ENCODE measurements at places on chromosomes 6 and 20.

GRCh38 chr20:24814556-24815195 is 134.4 kb upstream of the CST7 start:
- DNase-seq, result no peak

DNA sequence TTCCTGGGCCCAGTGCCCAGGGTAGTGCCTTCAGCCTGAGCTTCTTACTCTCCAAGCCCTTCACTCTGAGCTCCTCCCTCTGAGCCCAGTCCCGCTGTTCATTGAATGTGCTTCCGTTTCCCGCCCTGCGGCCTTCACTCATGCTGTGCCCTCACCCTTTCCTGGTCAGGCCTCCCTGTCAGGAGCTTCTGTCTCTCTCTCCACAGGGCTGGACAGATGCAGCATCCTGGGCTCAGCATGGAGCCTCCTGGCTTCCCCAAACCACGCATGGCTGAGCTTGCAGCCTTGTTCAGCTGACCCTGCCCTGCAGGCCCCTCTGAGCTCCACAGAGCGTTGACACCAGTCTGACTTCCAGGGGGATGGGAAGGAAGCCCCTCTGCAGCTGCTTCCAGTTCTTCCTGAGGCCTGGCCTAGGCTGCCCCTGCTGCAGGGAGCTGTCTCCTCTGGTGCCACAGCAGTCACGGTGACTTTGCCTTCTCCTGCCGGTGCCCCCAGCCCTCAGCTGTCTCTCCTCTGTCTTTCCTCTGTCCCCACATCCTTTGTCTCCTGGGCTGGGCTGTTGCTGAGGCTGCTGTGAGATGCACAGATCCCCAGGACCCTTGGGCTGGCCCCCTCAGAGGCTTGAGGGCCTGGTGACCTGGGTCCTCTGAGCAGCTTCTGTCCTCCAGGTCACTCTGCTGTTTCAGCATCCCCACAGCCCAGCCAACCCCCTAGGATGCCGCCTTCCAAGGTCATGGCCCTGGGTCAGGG is 7.9 kb upstream of the MYT1 start:
- DNase-seq, result no peak

DNA sequence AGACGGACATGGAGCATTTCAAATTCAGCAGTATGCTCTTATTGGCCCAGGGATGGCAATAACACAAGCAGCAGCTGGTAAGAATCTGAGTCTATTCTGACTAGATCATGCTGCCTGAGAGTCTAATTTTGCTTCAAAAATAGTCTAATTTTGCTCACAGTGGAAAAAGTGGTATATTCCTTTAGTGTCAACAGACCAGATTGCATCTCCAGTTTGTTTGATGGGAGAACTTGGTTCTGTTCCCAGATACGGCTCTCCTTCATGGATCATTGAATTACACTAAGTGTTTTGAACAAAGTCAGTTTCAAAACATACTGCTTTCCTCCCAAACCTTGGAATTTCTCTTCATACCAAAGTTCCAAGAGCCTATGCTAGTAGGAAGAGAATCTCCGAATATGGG is 586.1 kb downstream of the RNF144B start:
- no peak for DNase-seq

GRCh38 chr20:62997417-62998035 is 9.2 kb downstream of the BHLHE23 start:
- no peak for DNase-seq

DNA sequence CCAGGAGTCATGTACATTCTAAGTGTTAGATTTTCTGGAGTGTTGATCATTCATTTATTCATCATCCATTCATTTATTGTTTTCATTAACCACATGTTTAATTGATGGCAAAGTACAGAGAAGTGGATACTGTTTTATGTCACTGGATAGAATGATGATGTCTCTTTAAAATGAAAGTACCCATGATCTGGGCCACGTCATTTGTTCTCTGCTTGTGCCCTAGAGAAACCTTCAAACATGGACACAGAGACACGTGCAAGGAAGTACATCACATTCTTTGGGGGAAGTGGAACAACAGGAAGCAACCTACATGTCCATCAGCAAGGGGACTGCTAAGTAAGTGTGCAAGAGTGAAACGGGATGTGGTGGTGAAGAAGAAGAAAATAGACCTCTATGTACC is 75.8 kb upstream of the TSHZ2 start:
- DNase-seq, result no peak

DNA sequence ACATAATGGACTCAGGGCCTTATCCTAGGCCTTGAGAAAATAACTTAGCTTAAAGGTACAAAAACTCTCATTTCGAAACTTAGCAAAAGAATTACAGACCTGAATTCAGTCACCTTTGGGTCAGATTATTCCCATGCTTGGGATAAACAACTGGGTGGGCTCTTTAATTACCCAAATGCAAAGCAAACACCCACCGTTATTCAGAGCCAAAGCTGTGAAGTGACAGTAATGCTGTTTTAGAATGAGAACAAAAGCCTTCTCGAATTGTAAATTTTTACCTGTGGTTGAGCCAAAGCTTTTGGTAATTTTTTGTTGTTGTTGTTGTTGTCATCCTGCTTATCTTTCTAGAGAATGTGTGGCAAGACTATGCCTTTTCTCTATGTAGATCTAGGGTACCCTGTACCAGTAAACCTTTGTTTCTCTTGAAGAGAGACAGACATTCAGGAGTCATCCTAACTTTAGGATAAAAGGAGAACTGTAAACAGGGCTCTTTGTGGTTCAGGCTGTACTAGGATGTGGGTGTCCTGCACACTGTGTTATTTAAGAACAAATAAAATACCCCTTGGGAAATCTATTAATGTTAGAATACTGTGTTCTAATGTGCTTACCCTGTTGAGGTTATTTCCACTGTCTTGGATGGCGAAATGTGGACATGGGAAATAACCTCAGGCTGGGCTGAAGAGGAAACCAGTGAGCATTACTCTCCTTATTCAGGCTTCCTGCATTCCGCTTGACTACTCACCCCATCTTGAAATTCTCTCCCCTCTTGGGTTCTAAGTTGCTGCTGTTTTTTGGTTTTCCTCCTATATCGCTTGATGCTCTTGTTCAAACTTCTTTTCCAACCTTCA is 480.7 kb downstream of the CD83 start:
- no peak for DNase-seq

DNA sequence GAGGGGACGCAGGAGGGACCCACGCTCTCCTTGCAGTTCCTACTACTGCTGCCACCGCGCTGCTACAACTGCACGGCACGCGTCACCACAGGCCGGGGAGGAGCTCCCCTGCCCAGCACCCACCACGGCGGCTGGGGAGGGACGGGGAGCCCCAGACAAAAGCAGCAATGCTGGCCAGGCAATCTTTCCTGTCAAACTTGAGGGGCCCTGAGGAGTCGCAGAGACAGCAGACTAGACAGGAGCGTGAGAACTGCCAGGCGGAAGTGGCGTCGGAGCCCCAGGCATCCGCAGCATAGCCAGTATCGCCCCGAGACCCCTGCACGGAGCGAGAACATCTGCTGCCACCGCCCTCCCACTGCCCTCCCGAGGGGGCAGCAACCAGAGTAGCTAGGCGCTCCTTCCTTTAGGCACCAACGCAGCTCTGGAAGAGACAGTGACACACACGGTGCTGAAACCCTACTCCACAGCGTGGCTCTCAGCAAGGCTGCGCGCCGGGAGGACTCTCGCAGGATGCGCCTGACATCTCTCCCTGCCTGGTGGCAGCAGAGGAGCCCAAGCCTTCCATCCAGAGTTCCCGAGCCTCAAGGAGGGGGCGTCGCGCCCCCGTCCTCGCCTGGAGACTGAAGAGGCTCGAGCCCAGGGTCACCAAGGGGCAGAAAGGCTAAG is 2.2 kb downstream of the TAF4 start:
- DNase-seq, result no peak

DNA sequence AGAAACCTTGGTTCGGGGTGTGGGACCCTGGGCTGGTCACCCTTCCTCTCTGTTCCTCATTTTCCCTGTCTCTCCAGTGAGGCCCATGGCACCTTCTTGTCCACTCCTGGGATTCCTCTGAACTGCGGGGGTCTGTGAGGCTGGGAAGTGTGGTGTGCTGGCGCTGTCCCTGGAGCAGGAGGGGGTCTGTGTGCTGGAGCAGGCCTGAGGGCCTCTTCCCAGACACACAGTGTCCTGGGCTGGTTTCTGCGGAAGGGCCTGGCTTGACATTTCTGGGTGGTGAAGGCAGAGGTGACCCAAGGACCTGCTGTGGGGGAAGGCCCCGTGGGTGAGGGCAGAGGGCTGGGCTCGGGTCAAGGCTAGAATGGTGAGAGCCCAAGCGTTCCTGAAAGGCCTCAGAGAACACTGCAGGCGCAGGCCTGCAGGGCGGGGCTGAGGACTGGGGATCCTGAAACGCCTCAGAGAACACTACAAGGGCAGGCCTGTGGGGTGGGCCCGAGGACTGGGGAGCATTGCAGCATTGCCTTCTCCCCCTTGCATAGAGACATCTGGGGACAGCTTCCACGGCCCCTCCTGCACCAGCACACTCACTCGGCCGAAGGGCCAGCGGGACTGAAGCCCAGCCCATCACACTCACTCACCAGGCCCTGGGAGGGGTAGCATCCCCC is 10.6 kb upstream of the BAK1 start:
- DNase-seq, result no peak

GRCh38 chr6:14075095-14075503 is 42.5 kb upstream of the CD83 start:
- DNase-seq, result no peak

- DNase-seq, result no peak
Observed at GRCh38 chr6:129500958-129501739, 208.8 kb downstream of the ARHGAP18 start.

DNA sequence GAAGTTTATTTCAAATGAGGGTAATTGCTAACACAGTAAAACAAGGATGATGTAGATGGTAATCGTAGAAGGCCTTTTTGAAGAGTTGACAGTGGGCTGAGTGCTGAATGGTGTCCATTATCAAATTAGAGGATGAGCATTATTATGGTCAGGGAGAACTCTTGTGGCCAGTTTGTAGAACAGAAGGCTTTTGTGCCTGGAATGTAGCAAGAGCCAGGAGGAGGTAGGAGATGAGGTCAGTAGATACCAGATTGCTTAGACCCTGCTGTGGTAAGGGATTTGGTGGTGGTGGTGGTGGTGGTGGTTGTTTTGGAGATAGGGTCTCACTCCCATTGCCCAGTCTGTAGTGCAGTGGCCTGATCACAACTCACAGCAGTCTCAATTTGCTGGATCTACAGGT is 6.2 kb downstream of the CSE1L start:
- no peak for DNase-seq

- DNase-seq, result no peak
Observed at GRCh38 chr6:1614448-1615150, 4.9 kb downstream of the FOXC1 start.

DNA sequence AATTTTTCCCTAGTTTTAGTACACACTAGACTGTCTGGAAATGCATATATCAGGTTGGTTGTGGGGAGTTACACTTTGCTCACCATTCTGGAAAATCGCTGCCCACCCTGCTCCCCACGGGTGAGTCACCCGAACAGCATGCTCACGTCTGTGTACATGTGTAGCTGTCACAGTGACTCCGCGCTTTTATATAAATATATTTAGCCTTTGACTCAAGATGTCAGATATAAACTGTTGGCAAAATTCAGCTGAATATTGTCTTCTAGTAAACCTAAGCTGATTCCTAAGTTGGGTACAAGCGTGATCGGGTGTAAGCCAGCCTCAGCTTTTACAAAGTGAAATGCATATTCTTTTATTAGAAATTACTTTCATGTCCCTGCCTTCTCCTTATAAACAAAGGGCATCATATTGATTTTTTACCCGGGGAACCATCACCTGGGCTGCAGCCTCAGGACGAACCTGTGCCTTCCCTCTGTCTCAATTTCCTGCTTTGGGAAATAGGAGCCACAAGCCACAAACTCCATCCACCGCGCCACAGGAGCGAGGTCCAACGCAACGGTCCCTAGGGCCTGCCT is 4.3 kb downstream of the SDCBP2 start:
- DNase-seq, result no peak

- no peak for DNase-seq
Observed at GRCh38 chr20:47502271-47503239, 868 bp downstream of the NCOA3 start.

- no peak for DNase-seq
Observed at GRCh38 chr20:22312744-22313346, 271.5 kb downstream of the FOXA2 start.

GRCh38 chr6:11527274-11527870 is 10.2 kb upstream of the TMEM170B start:
- DNase-seq, result no peak

DNA sequence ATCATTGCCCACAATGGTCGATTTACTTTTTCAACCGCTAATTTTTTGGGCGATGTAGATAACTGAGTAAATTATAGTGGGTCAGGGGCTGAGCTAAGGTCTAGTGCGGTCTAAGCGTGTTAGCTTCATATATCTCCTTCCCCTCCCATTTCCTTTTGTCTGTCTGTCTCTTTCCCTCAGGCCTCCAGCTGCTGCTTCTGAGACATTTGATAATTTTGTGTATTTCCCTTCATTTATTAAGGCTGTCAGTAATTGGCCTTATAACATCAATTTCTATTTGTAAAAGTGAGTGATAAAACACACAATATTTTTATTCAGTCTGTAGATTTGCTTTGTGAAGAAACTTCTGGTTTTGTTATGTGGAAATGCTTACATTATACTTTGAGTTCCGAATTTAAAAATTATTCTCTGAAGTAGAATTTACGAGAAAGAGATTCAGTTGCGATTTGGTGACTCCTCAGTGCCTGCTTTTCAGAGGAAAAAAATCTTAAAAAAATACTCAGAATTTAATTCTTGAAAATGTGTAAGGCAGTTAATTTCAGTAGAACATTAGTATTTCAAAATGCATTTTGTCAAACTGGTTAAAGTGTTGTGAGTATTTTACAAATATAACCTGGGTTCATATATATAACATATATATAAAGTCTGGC is 1.4 kb downstream of the TMEM170B start:
- no peak for DNase-seq

DNA sequence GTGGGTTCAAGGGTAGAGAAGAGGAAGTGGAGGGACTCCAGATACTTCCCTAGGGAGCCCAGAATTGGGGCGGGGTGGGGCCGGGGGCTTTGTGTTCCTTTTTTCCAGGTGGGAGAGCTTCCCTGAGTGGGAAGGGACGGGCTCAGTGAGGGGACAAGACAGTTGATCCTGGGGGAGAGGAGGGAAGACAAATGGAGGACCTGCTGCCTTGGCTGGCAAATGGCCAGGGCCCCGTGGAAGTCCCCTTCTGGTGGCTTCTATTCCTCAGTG is 2.6 kb downstream of the CTSZ start:
- DNase-seq, result no peak

DNA sequence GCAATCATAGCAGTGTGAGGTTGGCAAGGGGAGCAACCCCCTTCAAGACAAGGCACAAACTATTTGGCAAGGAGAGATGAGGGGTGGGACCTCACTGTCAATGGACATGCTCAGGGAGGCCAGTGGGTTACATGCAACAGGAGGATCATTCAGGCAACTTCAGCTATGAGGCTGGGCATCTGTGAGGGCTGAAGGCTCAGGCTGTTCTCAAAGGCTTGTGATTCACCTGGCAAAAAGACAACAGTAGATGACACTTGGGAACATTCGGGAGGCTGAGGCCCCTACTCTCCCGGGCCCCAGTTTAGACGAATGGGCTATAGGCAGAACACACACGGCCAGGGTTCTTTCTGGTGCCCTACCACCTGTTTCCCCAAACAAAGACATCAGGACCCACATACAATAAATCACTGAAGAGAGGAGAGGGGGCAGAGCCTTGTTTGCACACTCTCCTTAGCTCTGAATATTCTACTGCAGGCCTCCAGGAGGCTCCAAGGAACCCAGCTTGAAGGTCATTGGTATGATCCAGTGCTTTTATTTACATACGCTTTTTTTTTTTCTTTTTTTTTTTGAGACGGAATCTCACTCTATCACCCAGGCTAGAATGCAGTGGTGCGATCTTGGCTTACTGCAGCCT is 7.9 kb downstream of the TUBB start:
- no peak for DNase-seq

All from stimulated activated CD4-positive, alpha-beta T cell treated with anti-CD3 and anti-CD28 coated beads, Interleukin-15, amount 100 ng/mL, for 48 hours (primary cell).